Stimulated activated CD4-positive, alpha-beta T cell treated with anti-CD3 and anti-CD28 coated beads, Interleukin-1b, Interleukin-23, amount 100 ng/mL, for 1 hour (primary cell): ENCODE measurements at places on chromosomes 16 and 17.

DNA sequence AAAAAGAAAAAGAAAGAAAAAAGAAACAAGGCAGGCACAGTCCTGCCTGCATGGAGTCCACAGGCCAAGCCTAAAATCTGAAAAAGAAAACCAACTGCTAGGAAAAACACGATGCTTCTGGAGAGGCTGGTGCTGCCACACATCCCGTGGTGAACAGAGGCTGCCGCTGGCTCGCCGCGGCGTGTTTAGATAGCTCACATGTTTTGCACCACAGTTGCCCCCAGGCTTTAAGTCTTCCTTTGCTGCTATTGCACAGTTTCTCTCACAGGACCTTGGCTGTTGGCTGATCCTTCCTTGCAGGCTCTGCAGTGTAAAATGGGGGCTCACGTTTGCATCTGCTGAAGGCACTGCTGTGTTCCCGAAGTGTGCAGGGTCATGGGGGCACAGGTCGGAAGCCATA, 8.6 kb downstream of the SLC6A4 start:
- DNase-seq, result no peak

DNA sequence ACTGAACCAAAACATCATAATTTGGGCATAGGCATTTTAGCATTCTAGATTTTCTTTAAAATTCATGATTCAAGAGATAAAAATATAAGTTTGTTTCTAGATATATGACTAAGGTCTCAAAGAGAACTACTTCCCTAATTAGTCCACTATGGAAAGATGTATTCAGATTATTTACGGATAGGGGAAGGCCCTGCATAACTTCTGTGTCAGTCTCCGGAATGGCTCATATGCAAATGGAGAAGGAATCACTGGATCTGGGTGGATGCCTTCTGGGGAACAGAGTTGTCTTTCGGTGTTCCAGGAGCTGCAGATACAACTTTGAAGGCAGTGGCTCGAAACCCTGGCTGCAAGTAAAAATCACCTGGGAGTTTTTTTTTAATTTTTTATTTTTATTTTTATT, 17.1 kb upstream of the WFIKKN2 start:
- DNase-seq, result no peak

DNA sequence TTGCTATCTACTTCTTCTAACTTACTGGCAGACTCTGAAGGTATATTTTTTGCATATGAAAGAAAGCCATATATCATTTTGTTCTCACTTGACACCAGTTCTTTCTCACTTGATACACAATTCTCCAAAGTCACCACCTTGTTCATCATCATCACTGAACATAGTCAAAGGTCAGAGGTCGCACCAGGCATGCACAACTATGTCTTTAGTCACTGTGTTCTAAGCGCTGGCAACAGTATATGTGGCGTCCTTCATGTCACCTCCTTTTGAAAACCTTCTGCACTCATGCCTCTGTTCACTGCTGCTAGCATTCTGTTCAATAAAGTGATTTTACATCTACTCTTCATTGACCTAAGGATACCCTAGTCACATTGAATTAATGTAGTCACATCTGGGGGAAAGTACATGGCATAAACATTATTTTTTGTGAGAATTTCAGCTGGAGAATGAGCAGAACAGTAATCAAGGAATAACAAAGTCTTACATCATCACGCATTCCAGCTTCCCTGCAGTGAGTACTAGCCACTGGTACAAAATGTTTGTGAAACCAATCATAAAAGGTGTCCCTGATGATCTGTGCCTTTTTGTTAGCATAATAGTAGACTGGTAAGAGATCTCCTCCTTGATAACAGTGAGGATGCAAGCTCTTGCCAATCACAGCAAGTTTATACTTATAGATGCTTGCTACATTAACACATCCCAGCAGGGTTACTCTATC, 20.5 kb upstream of the TBX4 start:
- no peak for DNase-seq

DNA sequence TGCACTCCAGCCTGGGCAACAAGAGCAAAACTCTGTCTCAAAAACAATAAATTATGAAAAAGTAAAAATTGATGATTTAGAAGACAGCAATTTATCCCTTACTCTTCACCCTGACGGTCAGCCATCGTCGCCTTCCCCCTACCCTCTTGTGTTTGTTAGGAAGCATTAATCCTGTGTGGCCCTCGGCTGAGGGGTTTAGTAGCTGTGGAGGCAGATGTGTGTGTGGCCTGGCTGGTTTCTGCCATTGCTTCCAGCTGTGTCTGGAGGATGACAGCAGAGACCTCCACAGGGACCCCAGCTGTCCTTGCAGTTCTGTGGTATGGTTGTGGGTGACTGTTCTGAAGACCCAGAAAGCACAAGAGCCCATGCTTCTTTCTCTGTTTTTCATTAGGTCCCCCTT, 25.9 kb downstream of the DBNDD1 start:
- no peak for DNase-seq

GRCh38 chr16:70018254-70018653, 67.1 kb downstream of the CLEC18A start:
- DNase-seq, result no peak

DNA sequence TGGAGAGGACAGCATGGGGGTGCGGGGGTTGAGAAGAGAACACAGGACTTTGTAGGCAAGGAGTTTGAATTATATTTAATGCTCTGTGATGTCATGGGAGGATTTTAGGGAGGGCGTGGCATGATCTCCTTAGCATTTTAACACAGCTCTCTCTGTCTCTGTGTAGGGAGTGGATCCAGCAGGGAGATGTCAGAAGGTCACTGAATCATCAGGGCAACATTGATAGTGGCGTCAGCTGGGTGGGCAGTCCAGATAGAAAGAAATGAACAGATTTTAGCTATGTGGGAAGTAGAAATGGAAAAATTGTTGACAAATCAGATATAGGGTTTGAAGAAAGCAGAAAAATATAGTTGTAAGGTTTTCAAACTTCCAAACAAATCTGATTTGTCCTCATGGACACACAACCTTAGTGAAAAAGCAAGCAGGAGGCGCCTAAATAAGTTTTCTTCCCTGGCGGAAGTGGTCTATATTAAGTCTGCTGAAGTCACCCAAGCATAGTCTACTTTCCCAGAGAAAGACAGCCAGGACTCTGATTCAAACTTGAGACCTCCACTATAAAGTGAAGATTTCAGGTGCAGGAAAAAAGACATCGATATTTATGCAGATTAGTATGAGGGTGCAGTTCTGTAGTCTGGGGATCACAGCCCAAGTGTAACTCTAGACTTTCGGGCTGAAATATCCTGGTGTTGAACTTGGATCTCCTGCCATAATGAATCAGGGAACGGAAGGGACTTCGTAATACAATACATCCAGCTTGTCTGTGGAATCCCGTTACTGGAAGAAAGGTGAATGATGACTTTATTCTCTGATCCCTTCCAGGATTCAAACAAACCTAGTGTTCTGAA, 10.1 kb upstream of the PCTP start:
- no peak for DNase-seq

DNA sequence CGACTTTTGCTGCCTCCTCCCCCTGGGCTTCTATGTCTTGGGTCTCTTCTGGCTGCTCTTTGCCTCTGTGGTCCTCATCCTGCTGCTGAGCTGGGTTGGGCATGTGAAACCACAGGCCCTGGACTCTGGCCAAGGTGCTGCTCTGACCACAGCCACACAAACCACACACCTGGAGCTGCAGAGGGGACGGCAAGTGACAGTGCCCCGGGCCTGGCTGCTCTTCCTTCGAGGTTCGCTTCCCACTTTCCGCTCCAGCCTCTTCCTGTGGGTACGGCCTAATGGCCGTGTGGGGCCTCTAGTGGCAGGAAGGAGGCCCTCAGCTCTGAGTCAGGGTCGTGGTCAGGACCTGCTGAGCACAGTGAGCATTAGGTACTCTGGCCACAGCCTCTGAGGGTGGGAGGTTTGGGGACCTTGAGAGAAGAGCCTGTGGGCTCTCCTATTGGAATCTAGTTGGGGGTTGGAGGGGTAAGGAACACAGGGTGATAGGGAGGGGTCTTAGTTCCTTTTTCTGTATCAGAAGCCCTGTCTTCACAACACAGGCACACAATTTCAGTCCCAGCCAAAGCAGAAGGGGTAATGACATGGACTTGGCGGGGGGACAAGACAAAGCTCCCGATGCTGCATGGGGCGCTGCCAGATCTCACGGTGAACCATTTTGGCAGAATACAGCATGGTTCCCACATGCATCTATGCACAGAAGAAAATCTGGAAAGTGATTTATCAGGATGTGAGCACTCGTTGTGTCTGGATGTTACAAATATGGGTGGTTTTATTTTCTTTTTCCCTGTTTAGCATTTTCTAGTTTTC, 2.3 kb downstream of the GP1BA start:
- no peak for DNase-seq

DNA sequence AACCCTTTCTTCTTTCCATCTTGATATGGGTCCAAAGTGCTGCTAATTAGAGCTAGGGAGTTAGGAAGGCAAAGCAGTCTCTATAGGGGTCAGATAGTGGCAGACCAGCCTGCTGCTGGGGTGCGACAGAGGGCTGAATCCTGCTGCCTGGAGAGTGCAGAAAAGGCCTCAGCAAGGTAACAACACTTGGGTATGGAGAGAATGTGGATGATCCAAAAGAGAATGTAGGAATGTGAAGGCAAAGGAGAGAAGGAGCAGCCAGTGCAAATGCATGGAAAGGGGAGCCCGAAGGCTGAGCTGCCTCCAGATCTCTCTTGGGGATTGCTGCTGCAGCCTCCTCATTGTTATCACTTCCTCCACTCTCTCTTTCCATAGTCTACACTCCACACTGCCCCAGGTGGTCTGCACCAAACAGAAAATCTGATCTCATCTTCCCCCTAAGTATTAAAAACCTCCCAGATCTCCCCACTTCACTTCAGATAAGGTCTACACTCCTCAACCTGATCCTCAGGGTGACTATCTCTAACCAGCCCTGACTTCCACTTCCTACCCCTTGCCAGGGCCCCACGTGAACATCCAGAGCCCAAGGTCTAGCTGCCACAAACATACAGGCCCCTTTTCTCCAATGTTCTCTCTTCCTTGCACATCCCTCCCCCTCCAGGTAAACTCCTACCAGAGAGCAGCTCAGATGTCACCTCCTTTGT, 28.8 kb downstream of the TOM1L2 start:
- DNase-seq, result no peak

DNA sequence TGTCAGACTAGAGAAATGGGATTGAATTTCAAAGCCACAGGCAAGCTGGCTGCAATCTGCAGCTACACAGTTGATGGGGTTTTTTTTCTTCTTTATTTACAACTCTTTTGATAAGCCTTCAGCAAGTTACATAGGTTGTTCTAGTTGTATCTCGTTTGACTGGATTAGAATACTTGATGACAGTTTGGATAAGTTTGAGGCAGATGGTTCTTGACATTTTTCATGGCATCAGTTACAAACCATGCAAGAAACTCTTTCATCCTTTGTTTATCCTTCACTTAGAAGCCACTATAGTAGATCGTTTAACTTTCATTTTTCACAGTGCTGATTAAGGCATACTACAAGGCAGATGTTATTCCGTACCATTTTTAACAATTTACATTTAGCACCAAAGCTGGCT, 238.9 kb downstream of the TOX3 start:
- DNase-seq, result no peak

- no peak for DNase-seq
Observed at GRCh38 chr16:88005181-88005581, 53.9 kb downstream of the BANP start.

DNA sequence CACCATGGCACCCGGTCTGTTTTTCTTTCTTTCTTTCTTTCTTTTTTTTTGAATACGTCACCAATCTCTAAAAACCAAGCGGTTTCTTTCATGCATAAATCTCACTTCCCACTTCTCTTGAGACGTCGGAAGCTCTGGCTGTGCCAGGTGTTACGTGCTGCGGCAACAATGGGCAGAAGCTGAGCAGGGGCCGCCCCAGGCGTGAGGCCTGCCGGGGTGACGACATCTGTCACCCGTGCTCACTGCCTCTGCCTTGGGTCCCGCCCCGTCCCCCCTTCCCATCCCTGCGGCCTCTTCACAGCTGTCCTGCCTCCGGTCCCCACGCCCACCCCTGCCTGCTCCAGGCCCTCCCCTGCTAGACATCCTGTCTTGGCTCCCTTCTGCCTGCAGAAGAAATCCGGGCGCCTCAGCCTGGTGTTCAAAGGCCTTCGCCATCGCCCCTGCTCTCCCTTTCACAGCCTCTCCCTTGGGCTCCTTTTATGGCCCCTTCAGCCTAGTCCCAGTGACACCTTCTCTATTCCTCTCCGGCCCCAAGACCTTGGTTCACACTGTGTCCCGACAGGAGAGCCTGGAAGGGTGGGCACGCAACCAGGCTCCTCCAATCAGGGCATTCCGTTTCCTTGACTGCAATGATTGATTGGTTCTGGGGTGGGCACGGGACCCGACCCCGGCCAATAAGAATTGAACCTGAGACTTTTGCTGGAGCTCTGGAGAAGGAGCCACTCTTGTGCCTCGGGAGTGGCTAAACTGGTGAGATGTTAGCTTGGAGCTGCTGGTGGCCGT, 4.8 kb downstream of the P2RX1 start:
- DNase-seq, result peak; percentile 35

DNA sequence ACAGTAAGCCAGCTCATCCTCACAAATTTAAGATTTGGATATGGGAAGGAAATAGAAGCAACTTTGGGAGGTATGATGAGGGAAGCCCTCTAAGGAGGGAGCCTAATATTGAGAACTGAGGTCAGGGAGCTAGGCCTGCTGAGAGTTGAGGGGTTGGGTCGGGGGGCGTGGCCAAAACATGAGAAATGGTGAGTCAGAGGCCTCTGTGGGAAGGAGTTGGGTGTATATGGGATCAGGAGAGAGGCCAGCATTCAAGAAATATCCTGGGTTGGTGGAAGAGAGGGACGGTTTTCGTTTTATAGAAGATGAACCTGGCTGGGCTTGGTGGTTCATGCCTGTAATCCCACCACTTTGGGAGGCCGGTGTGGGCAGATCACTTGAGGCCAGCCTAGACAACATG, 48.4 kb downstream of the CLEC16A start:
- no peak for DNase-seq
